CMK (cell line): ENCODE measurements at places on chromosomes 13 and 19.

DNA sequence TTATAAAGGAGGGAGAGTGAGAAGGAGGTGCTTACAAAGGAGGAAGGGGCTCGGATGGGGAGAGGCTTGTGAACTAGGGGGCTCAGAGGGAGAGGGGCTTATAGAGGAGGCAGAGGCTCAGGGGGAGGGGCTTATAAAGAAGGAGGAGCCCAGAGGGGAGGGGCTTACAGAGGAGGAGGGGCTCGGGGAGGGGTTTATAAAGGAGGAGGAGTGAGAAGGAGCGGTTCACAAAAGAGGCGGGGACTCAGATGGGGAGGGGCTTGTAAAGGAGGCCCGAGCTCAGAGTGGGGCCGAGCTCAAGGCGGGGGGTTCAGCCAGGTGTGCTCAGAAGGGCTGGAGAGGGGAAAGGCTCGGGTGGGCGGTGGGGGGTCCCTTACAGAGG lies 500 bp downstream of the SMIM24 start:
- DNase-seq: peak; percentile 74

GRCh38 chr19:54418930-54419800 lies 3.9 kb downstream of the TTYH1 start:
- DNase-seq: no peak

DNA sequence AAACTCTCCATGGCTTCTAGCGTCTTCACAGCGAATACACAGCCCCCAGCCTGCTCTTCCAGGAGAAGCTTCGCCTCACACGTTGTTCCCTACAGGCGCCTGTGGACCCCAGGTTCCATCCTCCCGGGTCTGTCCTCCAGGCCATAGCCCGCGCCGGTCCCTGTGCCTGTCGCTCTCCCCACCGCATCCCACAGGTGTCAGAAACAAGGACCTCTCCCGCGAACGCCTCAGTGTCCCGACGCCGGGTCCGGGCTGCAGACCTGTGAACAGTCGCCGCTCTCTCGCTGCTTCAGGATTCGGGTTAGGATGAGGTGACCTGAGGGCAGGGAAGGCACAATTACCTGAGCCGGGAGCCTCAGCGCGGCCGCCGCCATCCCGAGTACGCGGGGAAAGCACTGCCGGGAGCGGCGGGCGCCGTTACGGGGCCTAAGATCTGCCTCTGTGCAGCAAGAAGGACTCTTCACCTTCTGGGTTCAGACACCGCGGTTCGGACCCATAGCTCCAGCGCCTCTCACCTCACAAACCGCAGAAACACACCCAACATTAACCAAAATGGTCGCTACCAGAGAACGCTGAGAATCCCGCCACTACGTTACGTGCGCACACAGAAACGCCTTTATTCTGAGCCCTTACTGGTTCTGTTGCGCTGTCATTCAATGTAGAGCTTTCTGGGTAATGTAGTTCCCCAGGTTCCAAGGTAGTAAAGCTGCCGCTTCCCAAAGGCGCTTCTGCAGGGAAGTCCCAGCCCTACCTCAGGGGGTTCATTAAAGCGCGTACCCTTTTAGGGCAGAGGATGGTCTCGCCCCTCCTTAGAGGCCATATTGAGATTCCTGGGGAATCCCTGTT lies at the start of gene ZNF418:
ZNF418 (minus strand) TSS at position 583 of the 846 bp plus-strand sequence. CDS start 1,580 bp downstream, outside the sequence.
- no peak for DNase-seq

GRCh38 chr13:76709851-76710250 lies 176.4 kb downstream of the KCTD12 start:
- DNase-seq: no peak

GRCh38 chr19:46859637-46860124 lies 1.1 kb upstream of the ARHGAP35 start:
- peak; percentile 56 for DNase-seq
